ENCODE measurements at places on chromosomes 1 and 21. TPM values are rescaled to one million over a fixed set of nuclear protein-coding genes. Genes with fewer than 3 reads are reported as not detected.

KRTAP10-10 gene
- not detected for total RNA-seq

KMO gene
- 0.17 TPM for total RNA-seq

SLC44A5 gene
- 3.7 TPM for total RNA-seq

PPIAL4G gene
- total RNA-seq: not detected

TAF5L gene
- 15.1 TPM for total RNA-seq

CLCA1 gene
- total RNA-seq: not detected

RGS13 gene
- not detected for total RNA-seq

SERTAD4 gene
- total RNA-seq: 10.6 TPM

DNA sequence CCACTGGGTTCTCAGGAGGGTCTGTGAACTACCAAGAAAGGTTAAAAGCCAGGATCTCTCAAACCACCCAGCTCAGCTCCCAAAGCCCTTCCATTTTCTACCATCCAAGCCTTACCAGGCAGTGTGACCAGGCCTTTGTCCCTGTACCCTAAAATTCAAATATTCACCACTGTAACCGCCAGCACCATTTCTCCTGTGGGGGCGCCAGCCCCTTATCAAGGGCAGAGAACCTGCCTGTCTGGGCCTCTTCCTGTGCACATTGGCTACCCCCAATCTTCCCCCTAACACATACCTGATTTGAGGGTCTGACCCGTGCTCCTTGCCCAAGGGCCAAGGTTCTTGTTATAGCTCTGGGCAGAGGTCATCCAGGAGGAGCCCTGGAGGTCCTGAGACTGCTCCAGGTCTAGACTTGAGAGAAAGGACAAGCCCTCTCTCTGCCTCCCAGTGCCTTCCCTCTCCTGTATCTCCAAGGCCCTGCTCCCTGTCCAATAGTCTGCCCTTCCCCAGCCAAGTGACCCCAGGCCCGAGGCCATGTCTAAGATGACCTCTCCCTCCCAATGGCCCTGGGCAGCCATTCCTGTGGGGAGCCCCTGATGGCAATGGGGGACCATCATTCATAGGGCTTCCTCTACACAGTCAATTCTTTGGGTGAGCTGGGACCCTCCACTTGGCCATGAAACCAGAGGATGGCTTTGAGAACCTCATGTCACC, 78.5 kb downstream of the FHAD1 start:
- DNase-seq: no peak

- no peak for DNase-seq
Measured at GRCh38 chr1:40939320-40940059, 40.0 kb upstream of the CTPS1 start.

DNA sequence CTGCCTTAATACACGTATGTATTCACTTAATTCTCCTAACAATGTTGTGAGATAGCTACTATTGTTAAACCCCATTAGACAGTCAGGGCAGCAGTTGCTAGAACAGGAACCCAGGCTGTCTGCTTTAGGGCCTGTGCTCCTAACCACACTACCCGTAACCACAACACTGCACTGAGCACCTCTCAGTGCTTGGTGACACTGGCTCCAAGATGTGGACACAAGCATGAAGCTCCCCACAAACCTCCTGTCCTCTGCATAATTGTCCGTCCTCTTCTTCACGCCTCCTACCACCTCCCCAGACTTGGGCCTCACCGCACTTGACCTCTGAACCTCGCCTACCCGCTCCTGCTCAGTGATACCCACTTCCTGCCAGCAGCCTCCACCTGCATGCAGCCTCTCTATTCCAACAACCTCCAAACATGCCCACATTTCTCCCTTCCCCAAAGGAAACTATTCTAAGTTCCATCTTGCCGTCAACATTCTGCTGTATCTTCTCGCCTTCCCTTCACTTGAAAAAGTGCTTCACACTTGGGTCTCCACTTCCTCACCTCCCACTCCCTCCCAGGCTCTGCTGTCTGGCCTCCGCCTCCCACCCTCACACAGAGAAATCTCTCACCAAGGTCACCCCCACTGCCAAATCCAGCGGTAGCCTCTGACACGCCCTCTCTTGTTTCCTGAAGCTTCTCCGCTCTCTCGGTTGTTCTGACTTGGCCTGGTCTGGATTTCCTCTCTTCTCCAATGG, 14.6 kb upstream of the AHDC1 start:
- no peak for DNase-seq

DNA sequence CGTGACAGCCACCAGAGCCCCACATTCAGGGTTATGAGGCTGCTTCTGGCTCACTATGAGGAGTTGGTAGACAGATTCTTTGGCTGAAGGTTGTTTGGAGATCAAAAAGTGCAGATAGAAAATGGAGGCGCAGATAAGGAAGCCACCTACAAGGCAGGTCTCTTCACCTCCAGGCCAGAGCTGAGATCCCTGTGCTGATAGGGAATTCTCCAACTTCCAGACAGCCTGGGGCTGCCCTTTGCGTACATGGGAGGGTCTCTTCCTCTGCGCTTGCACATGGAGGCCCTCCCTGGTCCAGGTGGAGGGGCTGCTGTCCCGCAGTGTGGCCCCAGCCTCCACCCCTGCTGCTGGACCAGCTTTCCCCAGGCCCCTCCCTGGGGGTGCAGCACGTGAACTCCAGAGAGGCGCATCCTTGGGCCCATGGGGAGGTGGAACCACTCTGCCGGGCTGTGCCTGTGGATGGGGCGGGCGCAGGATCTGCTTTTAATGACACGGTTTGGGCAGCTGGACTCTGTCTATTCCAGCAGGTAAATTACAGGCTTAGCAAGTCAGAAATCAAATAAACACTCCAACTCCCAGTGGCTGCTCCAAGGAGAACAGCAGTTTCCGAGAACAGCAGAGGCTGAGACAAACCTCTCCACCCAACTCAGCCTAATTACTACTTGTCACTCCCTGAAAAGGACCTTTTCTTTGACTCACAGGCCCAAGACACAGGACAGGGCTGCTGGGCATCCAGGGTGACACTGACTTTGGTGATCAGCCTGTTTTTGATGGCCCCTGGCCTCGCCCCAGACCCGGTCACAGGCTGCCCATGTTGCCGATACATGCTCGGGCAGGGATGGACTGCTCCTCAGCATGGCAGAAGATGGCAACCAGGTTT, 12.4 kb downstream of the OXCT2 start:
- DNase-seq: no peak

GRCh38 chr1:39395357-39395831, 96.0 kb upstream of the BMP8A start:
- peak; percentile 95 for DNase-seq

GRCh38 chr1:66119148-66119547, 326.5 kb downstream of the PDE4B start:
- no peak for DNase-seq

- no peak for DNase-seq
Measured at GRCh38 chr1:31937300-31938183, 626 bp downstream of the PTP4A2 start.

- peak; percentile 58 for DNase-seq
Measured at GRCh38 chr1:228082214-228082917, at the start of gene ARF1. Gene ARF1 (plus strand): TSS chr1:228082708. CDS start chr1:228097115, 14,407 bp downstream.

DNA sequence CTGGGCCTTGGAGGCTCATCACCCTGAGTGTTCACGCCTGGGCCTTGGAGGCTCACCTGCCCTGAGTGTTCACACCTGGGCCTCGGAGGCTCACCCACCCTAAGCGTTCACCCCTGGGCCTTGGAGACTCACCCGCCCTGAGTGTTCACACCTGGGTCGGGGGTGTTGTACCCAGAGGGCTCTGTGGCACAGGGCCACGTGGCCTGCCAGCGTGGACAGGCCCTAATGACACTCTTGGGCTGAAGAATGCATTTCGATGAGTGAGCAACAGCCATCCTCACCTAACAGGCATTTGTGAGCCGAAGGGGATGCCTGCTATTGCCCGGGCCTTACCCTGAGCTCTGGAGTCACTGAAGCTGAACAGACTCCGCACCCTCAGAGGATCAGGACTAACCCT, 17.5 kb downstream of the SLC19A1 start:
- DNase-seq: no peak

- DNase-seq: no peak
Measured at GRCh38 chr1:191839891-191840290, 318.4 kb upstream of the RGS18 start.

DNA sequence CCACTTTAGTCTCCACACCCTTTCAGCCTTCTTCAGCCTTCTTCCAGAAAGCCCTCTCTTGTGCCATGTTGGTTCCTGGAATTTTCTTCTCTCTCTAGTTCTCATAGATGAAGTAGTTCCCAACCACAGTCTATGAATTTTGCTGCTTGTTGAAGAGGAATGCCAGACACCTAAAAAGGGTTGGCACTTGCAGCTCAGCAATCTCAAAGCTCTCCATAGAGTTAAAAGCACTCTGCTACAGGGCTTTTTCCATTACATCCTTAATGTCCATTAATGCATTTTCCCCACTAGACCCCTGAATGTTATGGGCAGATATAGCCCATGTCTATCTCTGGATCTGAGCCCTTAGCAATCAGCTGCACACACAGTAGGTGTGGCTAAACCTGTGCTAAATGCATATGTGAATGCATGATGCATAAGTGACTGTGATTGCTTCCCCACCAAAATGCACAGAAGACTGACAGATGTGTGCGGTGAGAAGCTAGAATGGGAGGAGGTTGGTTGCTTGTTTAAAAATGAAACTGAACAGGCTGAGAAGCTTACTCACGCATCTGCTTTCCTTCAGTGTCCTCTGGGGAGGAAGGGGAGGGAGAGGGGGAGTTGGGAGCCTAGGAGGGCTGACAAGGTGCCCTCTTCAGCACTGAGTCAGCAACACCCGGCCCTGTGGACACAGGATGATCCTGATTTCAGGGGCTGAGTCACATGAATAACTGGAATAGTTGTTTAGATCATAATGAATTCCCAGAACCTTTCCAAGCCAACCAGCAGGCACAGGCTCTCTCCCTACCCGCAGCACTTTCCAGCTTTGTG, 146.1 kb upstream of the FGGY start:
- peak; percentile 97 for DNase-seq

GRCh38 chr1:40645118-40645680, 20.3 kb downstream of the RIMS3 start:
- no peak for DNase-seq

All from kidney epithelial cell (primary cell).